Right forelimb (tissue), 1 donor: ENCODE measurements at places on chromosomes 3 and 15.

DNA sequence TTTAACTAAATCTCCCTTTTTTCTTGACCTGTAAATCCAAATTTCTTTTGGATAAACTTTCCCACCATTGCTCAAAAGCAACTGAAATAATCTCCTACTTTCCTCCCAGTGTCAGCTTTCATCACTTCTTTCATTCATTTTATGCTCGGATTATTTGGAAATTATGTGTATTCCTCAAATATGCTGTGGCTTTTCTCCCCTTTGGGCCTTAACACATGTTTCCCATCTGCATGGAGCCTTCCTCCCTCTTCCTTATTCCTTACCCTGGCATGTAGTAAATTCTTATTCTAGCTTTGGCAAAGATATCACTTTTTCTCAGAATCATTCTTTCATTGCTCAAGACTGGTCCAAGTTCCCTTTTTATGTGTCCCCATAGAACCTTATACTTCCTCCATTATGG is 41.8 kb upstream of the TUSC7 start:
- DNase-seq: no peak

GRCh38 chr3:58055314-58055713 is 47.1 kb downstream of the FLNB start:
- DNase-seq: peak; percentile 13

DNA sequence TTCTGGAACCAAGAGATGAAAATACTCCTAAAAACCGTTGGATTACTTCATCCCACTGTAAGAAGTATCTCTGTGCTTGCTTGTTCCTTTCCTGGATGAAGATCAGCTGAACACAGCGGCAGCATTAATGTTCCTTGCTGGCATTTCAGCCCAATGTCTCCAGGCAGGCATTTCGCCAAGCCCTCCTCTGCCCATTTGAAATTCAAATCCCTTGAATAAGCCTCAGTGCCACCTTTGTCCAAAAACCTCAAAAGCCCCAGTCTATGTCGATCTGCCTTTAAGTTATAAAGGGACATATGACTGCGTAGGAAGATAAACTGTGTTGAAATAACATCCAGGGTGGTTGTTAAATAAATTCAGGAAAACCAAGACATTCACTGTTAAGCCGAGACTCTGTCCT is 156.8 kb upstream of the PDZRN3 start:
- DNase-seq: no peak

GRCh38 chr3:182258538-182259177 is 534.6 kb upstream of the ATP11B start:
- no peak for DNase-seq

DNA sequence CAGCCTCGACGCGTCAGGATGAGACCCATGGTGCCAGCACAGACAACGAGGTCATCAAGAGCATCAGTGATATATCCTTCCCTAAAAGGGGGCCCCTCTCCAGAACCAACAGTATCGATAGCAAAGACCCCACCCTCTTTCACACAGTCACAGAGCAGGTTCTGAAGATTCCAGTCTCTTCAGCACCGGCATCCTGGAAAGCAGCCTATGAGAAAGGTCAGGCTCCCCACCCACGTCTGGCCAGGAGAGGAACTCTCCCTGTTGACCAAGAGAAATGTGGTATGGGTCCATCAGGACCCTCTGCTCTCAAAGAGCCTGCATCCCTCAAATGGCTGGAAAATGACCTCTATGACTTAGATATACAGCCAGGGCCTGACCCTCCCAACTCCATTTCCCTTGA is 11.6 kb downstream of the ANKRD34C start:
- DNase-seq: no peak

- no peak for DNase-seq
These were observed 101.6 kb downstream of the GREM1 start for GRCh38 chr15:32819448-32819847.

DNA sequence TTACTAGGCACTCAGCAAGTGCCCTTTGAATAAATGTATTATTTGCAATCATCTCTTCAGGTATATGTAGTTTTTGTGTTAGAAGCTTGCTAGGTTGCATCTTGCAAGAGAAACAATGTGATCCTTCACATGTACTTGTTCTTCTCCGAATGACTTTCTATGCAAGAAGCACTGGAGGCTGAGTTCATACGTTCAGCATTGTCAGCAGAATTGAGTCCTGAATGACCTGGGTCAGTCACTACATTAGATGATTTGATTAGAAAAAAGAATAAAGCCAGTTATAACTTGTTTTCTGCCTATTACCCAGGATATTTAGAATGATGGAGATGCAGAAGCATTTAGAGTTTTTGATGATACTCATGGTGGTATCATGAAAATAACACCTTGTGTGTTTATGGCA is 479.1 kb upstream of the TPRG1 start:
- no peak for DNase-seq

DNA sequence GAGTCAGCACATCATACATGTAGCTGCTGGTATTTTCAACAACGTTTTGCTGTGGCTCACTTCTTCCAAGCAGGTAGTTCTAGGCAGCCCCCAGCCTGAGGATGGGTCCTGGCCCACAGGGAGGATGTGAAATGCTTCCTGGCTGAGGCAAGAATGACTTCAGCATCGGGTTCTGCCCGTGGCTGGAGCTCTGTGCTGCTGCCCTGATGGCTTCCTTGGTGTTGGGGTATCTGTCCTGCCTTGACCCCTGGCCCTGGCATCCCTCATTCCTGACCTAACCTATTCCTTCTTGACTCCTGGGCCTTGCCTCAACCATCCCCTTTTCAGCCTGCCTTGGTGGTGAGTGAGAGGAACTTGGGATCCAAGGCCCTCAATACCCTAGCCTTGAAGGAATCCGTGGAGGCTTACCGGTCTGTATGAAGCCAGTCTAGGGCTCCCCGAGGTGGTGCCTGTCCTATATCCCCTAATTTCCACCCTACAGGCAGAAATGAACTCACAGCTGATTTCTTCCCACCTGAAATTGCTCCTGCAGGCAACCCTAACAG is 300.6 kb downstream of the TLE3 start:
- DNase-seq: no peak

- DNase-seq: no peak
These were observed 40.4 kb downstream of the KIF15 start for GRCh38 chr3:44802011-44802410.

DNA sequence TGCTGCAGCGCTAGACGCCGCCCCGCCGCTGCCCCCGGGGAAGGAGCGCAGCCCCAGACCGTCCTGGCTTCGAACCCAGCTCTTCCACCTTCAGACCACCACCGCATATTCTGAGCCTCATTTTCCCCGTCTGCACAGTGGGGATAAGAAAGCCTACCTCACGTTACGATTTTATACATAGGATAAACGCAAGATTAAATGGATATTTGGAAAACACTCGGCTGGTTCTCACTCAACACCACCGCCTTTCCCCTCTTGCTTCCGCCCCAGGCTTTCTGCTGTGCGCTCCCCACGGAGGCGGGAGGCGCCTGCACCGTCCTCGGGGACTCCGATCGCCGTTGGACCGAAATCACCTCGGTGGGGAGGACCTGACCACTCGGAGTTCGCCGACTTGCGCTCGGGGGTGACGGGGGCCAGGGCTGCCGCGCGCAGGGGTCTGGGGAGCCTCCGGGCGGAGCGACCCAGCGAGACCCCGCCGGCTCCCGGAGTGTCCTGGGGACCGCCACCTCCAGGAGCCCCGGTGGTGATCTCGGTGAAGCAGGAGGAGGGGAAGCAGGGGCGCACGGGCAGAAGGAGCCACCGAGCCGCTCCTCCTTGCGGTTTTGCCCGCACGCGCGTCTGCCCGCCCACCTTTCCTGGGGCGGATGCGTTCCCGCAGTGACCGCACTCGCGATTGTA is 4.0 kb downstream of the FBXL22 start:
- no peak for DNase-seq

DNA sequence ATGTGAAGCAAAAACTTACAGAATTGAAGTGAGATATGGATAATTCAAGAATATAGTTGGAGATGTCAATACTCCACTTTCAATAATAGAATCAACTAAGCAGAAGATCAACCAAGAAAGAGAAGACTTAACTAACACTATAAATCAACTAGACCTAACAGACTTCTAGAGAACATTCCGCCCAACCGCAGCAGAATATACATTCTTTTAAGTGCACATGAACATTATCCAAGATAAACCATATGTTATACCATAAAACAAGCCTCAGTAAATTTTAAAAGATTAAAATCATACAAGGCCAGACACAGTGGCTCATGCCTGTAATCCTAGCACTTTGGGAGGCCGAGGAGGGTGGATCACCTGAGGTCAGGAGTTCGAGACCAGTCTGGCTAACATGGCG is 5.5 kb upstream of the TEX55 start:
- no peak for DNase-seq

DNA sequence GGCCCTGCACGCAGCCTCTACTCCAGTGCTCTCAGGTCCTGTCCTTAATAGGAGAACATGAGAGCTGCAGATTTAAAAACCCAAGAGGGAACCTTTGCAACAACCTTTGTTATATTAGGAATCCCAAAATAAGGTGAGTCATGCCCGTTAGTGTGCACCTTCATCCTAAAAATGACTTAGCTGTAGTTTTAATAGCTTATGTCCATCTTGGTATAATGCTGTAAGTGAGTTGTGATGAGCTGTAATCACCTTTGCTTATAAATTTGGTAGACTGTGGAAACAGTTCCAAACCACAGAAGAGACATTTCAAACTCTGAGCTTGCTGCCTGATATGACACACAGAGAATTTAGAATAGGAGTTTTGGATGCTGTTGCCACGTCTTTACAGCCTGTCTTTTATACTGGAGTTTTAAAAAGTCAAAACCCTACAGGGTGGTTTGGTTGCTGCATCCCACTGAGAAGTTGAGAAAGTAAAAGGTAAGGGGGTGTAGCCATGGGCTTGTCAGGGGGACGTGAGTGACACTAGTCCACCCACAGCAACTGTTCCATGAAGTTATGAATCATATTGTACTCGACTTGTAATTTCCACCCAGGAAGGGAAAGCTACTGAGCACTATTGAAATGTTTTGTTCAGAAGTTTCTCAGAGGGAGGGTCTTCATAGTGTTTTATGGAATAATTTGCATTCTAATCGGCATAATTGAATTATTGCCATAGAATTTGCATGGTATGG is 27.4 kb upstream of the CD47 start:
- no peak for DNase-seq

DNA sequence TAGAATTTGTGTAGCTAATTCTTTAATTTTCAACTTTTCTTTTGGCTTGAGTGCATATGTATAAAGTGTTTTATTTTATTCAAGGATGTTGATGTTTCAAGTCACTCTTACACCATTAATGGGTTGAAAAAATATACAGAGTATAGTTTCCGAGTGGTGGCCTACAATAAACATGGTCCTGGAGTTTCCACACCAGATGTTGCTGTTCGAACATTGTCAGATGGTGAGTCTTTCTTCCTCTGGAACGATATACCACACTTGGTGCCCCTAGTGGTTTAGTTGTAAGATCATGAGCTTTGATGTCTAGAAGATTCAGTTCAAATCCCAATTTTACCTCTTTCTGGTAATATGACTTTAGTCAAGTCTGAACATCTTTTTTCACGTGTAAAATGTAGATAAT is 119.3 kb downstream of the HCN4 start:
- no peak for DNase-seq

DNA sequence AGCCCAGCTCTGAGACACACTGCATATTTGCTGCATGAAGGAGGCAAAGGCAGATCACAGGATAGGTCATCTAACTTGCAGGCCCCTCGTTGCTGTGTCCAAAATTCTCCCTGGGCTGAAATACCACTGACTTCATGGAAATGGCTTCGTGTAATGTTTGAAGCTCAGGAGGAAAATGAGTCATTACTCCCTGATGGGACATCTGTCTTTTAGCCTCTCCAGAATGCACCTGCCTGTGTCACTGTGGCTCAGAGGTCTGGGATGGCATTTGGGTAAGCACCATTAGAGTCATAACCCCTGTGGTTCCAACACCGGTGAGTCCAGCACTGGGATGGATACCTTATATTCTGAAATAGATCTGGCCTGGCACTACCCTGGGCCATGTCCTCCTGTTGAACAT is 51.5 kb downstream of the IL12A start:
- no peak for DNase-seq

GRCh38 chr15:76274226-76274625 is 37.0 kb downstream of the ETFA start:
- no peak for DNase-seq

DNA sequence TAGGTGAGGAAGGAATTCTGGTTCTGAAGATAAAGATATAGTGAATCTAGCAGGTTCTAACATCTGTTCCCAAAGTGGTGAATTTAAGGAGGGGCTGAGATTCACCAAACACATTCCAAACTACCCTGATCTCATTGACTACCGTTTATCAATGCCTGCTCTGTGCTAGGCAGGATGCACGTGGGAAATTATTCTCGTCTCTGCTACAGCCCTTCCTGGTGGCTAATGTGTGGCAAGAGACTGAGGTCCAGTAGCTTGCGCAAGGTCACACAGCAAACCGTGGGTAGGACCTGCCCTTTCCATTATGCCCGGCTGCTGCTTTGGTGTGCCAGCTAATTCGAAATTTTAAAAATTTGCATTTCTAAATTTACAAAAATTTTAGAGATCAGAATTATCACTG is 209.5 kb upstream of the TRIM42 start:
- DNase-seq: no peak

DNA sequence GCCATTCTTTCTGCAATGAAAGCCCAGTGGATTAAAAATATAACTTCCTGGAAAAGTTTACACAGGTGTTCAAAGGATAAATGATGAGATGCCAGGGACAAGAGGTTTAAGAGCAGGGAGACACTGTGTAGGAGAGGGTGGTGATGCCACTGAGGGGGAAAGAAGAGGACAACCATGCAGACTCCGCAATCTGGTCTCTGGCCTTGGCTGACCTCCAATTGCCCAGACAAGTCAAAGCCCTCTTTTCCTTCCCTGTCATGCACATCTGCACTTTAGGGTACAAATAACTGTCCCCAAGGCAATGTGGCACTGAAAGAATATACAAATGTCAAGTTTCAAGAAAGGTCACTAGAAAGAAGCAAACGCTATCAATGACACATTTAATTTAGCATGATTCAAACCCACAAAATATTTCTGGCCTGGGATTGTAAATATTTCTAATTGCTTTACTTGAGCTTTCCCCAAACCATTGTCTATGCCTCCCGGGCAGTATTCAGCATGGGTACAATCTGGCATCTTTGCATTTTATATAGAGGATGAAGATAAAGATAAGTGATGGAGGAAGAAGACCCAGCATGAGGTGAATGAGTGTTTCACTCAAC is 319.4 kb downstream of the PLCL2 start:
- no peak for DNase-seq

DNA sequence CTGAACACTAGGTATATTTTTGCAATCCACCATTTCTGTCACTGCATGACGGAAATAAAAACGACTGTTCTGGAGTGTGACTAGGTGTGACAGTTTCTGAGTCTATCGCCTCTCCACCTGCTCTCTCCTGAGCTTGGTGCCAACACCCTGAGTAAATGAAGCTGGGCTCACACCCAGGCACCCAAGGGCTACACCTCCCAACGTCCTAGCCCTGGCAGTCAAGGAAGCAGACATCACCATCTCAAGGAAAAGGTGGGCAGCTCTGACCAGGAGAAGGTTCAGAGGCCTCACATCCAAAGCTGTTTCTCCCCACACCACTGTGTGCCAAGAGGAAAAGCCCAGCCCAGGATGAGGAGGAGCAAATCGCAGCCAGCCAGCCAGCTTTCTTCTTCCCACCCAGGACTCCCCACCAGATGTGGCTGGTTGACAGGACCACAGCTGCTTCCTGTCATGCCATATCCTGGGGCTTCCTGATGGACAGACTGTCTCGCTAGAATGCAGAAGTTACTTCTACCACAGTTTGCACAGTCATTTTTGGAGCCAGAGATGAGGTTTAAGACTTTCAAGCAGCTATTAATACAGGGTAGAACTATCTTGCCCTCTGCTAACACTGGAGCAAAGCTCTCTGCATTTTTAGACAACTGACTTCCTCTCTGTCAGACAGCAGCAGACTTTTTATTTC is 3.3 kb downstream of the SCAMP2 start:
- DNase-seq: peak; percentile 61

- no peak for DNase-seq
These were observed 42.9 kb upstream of the ZNF710 start for GRCh38 chr15:89958107-89958805.
